IgD-negative memory B cell (primary cell): ENCODE measurements at places on chromosomes 1 and 21. TPM values are rescaled to one million over a fixed set of nuclear protein-coding genes. Genes with fewer than 3 reads are reported as not detected.

Gene LEMD1
- not detected for polyA plus RNA-seq

Gene RAD54L
- 0.49 TPM for polyA plus RNA-seq

Gene EXO1
- 0.29 TPM for polyA plus RNA-seq

Gene TSACC
- 2.5 TPM for polyA plus RNA-seq

Gene FCRL3
- 84.5 TPM for polyA plus RNA-seq

Gene EBNA1BP2
- 52.5 TPM for polyA plus RNA-seq

Gene PGLYRP3
- not detected for polyA plus RNA-seq

Gene ACTA1
- not detected for polyA plus RNA-seq

Gene ILDR2
- polyA plus RNA-seq, result not detected

Gene DHRS3
- 1.5 TPM for polyA plus RNA-seq

Gene NOS1AP
- polyA plus RNA-seq, result not detected

Gene OR2T33
- not detected for polyA plus RNA-seq

Gene RGS13
- polyA plus RNA-seq, result 0.33 TPM

Gene CITED4
- polyA plus RNA-seq, result 1.7 TPM

Gene NBPF6
- polyA plus RNA-seq, result not detected

Gene COL9A2
- 3.0 TPM for polyA plus RNA-seq

Gene PRAMEF13
- polyA plus RNA-seq, result not detected

Gene FCMR
- 1,091 TPM for polyA plus RNA-seq

Gene PGBD5
- polyA plus RNA-seq, result not detected

Gene FAAH
- 1.2 TPM for polyA plus RNA-seq

Gene BCL10
- polyA plus RNA-seq, result 47.0 TPM
